Activated naive CD8-positive, alpha-beta T cell treated with anti-CD3 and anti-CD28 coated beads, Interleukin-2, amount 50 U/mL, for 24 hours (primary cell): ENCODE measurements at places on chromosomes 7 and 10.

DNA sequence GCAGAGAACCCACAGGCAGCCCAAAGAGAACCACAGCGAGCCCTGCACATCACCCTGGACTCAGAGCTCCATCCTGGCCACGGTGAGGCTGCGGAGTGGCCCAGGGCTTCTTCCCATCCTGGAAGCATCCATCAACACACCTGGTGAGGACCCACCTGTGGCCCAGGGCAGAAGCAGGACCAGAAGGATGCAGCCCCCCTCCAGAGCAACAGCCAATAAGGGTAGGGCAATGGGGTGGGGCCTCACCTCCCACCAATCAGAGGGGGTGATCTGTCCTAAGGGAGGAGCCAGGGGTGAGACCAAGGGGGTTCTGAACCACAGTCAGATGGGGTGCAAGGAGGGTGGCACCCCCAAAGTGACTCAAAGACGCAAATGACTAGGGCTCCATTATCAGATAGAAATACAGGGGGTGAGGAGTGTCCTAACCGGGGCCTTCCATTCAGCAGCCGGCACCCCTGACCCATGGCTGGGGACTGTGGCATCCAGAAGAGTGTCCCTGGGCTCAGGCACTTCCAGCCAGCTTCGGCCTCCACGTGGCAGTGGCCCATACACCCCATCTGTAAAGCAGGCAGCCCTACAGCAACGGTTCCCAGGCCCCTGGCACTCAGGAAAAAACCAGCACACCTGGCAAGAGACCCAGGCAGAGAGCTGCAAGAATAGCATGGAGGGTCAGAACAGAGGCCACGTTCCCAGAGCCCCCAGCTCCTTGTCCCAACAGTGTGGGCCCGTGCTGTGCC lies 36.9 kb downstream of the STK32C start:
- no peak for DNase-seq

GRCh38 chr10:127195571-127196281 lies 665 bp downstream of the INSYN2A start:
- DNase-seq: no peak

- DNase-seq: no peak
Measured at GRCh38 chr10:63008491-63008890, 124.6 kb upstream of the NRBF2 start.

DNA sequence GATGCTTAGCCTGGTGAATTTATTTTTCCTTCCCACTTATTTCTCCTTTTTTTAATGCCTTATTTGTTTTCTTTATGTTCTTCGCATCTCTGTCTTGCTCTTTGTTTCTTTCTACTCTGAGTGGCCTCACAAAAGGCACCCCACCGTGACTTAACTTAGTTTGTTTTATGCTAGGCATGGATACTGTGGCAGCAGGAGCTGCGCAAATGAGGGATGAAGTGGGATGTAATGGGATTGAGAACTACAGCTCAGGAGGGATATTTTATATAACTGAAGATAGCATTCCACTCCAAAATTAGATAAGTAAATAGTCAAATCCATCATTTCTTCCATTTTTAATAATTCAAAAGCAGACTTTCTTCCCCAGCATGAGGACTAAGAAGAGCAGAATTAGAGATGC lies 1.7 kb upstream of the CACNA2D1 start:
- no peak for DNase-seq

- no peak for DNase-seq
Measured at GRCh38 chr7:35721288-35721687, 26.4 kb upstream of the HERPUD2 start.

- no peak for DNase-seq
Measured at GRCh38 chr10:47175181-47176123, 124.5 kb upstream of the GDF10 start.

- DNase-seq: no peak
Measured at GRCh38 chr7:47411281-47411869, 170.5 kb downstream of the TNS3 start.

DNA sequence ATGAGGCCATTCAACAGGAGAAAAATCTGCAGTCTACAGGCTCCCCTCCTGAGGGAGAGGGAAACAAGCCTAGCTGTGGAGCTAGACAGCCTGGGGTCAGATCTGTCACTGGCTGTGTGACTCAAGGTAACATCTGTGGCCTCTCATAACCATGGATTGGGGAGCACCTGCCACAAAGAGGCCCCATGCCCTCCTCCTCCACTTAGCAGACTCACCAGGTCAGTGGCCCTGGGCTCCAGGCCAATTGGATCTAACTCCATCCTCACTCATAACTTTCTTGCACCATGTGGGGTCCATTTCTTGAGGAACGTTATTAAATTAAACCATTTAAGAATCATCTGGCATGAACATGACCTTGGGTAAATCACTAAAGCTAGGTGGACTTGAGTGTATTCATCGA lies 1.8 kb downstream of the GDF10 start:
- no peak for DNase-seq
